ENCODE measurements at places on chromosomes 7 and 10.

GRCh38 chr10:70096705-70097420 lies 35.8 kb downstream of the AIFM2 start:
- no peak for DNase-seq

DNA sequence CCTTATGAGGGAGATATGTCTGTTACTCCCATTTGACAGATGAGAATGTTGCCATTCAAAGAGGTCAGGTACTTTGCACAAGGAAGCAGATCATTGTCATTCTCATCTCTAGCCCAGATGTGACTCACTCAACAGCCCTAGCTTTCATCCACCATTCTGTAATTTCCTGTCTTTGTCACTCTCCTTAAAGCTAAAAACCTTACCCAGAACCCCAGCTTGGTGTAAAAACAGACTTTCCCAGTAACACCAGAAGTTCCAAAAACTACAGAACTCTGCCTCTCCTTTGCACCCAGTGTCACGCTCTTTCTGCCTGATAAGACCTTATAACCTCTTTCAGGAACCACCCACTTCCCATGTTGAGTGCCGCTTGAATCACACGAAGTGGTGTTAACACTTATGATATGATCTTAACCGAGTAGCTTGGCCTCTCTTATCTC lies 89.1 kb upstream of the SP4 start:
- no peak for DNase-seq

GRCh38 chr7:105635197-105635596 lies 53.9 kb upstream of the EFCAB10 start:
- DNase-seq: no peak

GRCh38 chr7:10216462-10216861 lies 757.2 kb upstream of the PHF14 start:
- no peak for DNase-seq

- no peak for DNase-seq
Observed at GRCh38 chr10:110794808-110795207, 76.9 kb upstream of the PDCD4 start.

DNA sequence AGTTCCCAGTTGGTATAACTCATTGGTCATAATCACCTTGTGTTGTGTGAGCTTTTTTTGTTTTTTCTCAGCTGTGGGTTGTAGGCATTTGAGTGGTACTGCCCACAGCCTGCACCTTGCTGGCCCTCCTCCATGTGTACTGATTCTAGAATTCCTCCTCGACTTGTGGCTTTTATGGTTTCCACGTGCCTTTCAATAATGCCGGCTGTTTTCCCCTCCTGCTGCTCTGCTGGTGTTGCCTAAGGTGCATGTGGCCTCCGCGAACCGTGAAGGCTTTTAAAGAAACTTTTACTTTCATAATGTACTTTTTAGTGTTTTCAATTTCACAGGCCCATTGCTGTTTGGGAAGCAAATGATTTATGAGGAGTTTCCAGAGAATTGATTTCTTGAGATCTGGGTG lies 518.0 kb downstream of the REEP3 start:
- no peak for DNase-seq
